ENCODE measurements at places on chromosomes 13 and 19.

DNA sequence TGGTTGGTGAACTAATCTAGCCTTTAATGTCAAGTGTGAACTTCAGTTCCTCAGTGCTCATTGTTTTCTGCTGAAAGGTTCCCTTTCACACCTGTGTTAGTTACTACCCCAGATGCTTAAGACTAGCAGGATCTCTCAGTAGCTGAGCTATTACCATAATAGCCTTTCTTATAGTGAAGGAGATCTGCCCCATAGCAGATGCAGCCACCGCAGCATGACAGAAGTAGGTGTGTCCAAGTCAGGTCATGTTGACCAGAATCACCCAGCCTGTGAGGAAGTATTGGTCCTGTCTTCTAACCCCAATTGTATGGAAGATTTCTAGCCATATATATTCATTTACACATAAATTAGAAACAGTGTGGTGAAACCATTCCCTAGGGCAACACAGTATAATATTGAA lies 37.3 kb downstream of the ZAR1L start:
- no peak for DNase-seq

DNA sequence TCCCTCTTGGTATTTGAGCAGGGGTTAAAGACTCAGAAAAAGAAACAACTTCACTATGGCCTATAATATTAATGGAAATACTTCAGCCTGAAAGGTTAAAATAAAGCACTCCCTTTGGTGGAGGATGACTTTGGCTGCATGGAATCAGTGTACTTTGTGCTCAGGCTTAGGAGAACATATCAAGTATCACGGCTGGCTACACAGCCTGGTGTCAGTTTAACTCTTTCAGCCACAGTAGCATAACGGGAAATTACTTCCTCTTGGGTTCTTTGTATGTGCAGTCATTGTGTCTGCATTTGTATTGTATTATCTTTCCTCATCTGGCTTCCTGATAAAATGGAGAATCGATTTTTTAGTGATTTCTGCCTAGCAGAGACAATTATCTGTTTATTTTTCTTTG lies 239.0 kb downstream of the GGACT start:
- no peak for DNase-seq

- no peak for DNase-seq
These were observed 104.3 kb downstream of the CCNA1 start for GRCh38 chr13:36536546-36536945.

DNA sequence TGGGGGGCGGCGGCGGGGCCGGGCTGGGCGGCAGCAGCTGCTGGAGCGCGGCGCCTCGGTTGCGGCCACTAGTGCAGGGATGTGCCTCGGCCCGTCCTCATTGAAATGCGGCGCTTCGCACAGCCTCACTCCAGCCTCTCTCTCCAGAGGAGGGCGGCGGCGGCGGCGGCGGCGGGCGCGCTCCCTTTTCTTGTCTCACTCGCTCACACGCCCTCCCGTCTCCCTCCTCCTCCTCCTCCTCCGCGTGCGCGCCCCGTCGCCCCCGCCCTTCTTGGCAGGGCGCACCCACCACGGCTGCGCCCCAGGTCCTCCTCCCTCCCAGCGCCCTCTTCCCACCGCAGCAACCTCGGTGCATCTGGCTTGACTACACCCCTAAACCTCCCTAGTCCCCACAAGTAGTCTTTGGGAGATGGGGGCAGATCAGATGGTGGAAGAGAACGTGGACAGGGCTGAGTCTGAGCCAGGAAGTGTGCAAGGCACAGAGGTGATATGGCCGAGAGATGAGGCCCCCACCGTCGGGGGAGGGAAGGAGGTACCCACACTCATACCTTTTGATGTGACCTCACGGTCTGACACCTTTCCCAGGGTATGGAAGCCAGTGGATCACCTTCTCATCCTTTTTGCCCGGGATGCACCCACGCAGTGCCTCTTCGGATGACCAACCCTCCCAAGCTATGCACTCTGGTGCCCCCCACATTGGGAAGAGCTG lies at the start of gene DCLK1:
DCLK1 (minus strand) TSS at position 161 of the 709 bp plus-strand sequence.
- no peak for DNase-seq

- DNase-seq: peak; percentile 22
These were observed 53.2 kb downstream of the GPR12 start for GRCh38 chr13:26707122-26708006.

DNA sequence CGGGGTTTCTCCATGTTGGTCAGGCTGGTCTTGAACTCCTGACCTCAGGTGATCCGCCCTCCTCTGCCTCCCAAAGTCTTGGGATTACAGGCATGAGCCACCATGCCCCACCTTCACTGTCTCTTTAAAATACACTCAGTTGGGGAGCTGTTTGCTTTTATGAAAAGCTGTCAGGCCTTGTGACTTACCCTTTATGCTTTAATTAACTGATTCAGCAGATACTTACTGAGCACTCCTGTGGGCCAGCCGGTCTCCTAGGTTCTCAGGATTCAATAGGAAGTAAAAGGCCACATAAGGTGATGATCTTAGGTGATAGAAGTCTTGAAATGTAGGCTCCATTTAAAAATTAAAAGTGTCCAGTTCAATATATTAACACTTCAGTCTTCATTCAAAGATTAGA lies 7.5 kb downstream of the UBAC2 start:
- no peak for DNase-seq

GRCh38 chr19:55189403-55189835 lies 9.3 kb upstream of the SYT5 start:
- peak; percentile 76 for DNase-seq

GRCh38 chr19:11361037-11361770 lies 6.0 kb downstream of the PLPPR2 start:
- DNase-seq: no peak

DNA sequence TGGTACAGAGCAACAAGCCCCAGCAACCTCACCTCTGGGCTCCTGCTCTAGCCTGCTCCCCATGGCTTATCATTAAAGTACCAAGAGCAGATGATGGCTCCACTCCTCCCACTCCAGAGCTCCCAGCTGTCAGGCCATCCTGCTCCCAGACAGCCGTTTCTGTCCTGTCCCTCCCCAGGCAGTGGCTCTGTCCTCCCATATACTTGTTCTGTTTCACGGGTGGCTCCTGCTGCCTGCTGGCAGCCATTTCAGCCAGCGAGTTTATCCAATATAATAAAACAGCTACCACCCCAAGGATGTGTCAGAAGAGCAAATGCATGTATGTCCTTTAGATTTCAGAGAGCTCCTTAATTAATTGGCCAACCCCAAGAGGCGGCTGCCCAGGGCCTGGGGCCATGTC lies 79.4 kb upstream of the VSTM2B start:
- DNase-seq: no peak

GRCh38 chr19:32933571-32933970 lies 38.2 kb downstream of the CEP89 start:
- DNase-seq: no peak

DNA sequence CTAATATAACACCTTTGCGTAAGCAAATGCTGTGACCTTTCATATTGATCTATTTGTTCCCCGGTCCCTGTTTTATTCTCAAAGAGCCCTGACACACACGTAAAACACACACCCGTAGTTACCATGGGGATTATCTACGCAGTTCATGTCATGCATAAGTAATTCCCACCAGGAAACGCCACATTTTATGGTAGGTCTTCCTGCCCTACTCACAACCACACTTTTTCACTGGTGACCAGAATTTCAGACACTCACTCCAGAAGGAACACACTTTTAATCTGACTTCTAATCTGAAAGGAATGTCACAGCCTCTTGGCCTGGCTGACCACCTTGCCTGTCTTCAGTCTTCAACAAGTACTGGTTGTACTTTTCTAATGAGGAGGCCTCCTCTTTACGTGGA lies 46.8 kb downstream of the SLC7A1 start:
- DNase-seq: no peak

DNA sequence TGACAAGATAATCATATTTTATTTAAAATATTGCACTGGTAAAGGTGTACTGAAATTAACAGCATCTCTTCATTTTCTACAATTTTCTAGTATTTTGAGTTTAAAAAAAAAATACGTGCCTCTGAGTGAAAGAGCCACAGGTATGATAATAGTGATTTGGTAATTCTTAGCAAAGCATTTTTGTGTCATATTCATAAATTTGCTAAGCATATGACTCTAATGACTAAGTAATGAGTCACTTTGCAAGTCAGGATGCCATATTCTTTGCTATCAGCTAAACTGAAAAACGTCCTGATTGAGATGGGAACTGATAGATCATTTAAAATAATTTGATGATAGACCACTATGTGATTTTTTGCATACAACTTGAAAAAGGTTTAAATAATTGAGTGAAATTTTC lies 136.1 kb upstream of the IRS2 start:
- no peak for DNase-seq

DNA sequence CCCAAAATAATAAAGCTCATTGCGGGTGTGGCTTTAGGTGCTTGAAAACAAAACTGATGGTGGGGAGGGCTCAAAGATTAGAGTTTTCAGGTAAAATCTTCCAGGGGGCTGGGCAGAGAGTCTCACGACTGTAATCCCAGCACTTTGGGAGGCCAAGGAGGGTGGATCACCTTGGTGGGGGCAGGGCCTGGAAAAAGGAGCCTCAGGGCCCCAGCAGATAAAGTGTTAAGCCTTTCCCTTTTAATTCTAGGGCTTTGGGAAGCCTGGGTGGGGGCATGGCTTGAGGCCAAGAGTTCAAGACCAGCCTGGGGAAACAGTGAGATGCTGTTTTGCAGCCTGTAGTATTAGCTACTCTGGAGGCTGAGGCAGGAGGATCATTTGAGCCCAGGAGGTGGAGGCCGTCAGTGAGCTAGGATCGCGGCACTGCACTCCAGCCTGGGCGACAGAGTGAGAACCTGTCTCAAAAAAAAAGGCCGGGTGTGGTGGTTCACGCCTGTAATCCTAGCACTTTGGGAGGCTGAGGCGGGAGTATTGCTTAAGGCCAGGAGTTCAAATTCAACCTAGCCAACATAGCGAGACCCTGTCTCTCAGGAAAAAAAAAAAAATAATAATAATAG lies 1.7 kb downstream of the IRGQ start:
- no peak for DNase-seq

DNA sequence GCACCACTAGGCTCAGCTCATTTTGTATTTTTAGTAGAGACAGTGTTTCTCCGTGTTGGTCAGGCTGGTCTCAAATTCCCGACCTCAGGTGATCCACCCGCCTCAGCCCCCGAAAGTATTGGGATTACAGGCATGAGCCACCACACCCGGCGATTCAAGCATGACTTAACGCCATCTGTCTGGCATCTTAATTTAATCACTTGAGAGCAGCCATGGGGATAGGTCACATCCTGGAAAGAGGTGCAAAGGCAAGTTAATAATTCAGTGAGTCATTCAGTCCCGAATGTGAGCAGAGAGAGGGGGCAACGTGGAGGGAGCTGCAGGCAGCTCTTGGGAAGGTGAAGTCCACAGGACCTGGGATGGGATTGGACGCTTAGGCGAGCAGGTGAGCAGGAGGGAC lies 31.7 kb upstream of the USP29 start:
- DNase-seq: no peak

GRCh38 chr19:11093689-11094238 lies 4.5 kb downstream of the LDLR start:
- no peak for DNase-seq

GRCh38 chr19:35756377-35757230 lies at the start of gene HSPB6:
TSS of gene HSPB6 (minus strand) at chr19:35757029. CDS start at chr19:35757008, 21 bp downstream.
- no peak for DNase-seq

GRCh38 chr13:109100705-109101304 lies 471.4 kb downstream of the MYO16 start:
- DNase-seq: no peak

DNA sequence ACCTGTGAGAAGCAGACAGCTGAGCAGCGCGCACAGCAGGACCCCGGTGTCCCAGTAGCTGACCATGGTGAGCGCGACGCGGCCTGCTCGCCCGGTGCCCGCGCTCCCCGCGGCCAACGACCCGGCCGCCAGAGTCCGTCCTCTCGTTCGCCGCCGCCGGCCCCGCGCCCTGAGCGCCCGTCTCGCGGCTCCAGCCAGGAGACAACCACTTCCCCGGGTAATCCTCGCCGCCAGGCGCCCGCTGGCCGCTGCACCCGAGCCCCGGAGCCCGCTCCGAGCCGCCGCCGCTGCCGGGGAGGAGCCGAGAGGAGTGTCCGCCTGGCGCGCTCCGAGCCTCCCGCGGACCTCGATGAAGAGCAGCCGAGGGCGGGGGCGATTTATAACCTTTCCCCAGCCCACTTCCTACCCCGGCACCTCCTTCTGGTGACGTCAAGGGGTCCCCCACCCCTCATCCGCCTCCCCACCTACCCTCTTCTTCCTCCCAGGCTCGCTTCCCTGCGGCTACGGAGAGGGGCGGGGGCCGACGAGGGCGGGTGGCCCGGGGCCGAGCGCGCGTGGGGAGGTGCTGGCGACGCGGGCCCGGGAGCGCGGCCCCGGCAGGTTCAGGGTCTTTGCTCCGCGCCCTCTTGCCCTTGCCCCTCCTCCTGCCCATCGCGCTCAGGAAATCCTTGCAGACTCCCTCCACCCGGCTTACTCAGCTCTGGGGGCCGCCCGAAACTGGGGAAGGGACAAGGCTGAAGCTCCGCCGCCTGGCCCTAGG lies at the start of gene FLT1:
FLT1 (minus strand) TSS at position 351 of the 760 bp plus-strand sequence; CDS start at position 66, 285 bp downstream.
- no peak for DNase-seq

GRCh38 chr19:47272448-47273312 lies 2.0 kb upstream of the INAFM1 start:
- DNase-seq: no peak

DNA sequence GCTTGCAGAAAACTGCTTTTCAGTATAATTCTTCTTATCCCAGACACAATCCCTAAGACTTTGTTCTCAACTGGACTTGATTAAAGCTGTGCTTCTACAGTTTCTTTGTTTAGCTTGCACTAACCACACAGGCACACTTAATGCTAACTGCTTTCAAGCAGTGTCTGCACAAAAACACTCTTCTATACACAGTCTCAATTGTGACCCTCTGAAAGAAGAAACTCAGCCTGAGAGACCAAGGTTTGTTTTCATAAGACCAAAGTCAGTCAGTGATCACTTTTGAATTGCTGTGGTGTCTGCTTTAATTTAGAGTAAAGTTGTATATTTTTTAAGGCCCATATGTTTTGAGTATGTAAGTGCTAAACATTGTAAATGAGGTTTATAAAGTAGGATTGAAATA lies 431.2 kb downstream of the KCTD12 start:
- no peak for DNase-seq

DNA sequence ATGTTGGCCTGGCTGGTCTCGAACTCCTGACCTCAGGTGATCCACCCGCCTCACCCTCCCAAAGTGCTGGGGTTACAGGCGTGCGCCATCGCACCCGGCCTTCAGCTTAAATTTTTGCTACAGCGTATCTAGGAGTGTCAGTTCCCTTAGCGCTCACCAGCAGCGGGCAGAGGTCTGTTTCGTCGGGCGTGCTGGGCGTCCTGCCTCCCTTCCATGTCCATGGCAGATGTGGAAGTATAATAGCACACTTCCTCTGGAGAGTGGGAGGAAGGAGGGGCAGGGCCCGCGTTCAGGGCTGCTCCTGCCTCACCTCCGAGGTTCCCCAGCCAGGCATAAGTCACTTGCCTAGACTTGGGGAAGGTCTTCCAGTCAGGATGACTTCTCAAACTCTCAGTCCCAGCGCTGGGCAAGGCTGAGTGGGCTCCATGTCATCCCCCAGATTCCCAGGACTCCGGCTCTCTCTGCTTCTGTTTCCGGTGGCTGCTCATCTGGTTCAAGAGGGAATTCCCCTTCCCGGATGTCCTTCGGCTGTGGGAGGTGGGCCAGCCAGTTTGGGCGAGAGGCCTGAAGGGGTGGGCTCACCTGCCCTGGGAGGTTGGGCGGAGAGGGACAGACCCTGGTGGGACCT lies 9.5 kb downstream of the IL4I1 start:
- no peak for DNase-seq

Measured in GM04504 (cell line).